ENCODE measurements at places on chromosomes 2 and 18.

DNA sequence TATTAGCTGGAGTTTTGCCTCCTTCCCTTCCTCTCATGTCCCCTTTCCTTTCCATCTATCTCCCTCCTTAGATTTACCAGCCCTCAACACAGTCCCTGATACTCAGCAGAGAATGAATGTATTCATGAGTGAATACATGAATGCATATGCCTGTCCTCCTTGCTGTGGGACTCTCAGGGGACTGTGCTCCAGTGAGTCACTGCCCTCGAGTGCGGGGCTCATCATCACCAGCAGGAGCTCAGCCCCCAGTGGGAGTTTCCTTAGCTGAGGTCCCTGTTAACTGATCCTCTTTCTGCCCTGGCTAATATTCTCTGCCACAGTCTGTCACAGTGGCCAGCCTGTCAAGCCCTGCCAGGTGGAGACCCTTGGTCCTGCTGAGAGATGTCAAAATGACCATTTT lies 104.9 kb upstream of the LHCGR start:
- no peak for DNase-seq

GRCh38 chr18:54911551-54911950 lies 47.7 kb downstream of the CCDC68 start:
- DNase-seq = no peak

GRCh38 chr2:142142595-142142994 lies 11.8 kb upstream of the LRP1B start:
- DNase-seq = no peak

GRCh38 chr2:156046900-156047299 lies 285.6 kb downstream of the NR4A2 start:
- no peak for DNase-seq

- DNase-seq = no peak
These were observed 130.1 kb upstream of the SP5 start for GRCh38 chr2:170585067-170585466.

DNA sequence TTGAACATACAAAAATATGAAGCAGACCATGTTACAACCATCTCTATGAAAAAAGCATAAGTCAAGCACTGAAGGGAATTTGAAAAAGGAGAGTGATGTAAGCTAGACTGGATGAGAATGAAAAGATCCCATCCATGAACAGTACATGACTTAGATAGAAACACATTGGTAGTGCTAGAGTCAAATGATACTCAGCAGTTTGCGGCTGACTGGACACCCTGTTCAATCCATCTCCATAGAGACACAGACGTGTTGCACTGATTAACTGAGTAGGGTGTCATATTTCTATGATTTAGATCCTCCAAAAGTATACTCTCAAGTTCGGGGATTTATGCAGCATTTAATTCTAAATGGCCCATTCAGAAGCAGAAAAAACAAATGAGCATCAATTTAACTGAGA lies 674.3 kb upstream of the NRXN1 start:
- no peak for DNase-seq

DNA sequence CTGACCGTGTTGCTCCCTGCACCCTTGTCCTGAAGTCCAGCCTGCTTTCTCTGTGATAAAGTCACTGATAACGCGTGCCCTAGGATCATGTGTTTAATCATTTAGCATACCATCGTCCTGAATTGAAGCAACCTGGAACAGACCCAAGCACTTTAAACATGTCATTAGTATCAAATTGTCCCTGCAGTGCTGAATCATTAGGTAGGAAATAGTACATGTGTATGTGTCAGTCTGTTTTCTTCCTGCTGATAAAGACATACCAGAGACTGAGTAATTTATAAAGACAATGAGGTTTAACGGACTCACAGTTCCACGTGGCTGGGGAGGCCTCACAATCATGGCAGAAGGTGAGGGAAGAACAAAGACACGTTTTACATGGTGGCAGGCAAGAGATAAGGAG lies 2.8 kb downstream of the ASB18 start:
- DNase-seq = no peak

All from stimulated activated CD8-positive, alpha-beta memory T cell treated with anti-CD3 and anti-CD28 coated beads, Interleukin-7, amount 100 ng/mL, for 24 hours (primary cell).